T1000 (cell line): ENCODE measurements at places on chromosomes 2 and 18.

- no peak for DNase-seq
Measured at GRCh38 chr2:31131871-31132270, 6.4 kb downstream of the GALNT14 start.

DNA sequence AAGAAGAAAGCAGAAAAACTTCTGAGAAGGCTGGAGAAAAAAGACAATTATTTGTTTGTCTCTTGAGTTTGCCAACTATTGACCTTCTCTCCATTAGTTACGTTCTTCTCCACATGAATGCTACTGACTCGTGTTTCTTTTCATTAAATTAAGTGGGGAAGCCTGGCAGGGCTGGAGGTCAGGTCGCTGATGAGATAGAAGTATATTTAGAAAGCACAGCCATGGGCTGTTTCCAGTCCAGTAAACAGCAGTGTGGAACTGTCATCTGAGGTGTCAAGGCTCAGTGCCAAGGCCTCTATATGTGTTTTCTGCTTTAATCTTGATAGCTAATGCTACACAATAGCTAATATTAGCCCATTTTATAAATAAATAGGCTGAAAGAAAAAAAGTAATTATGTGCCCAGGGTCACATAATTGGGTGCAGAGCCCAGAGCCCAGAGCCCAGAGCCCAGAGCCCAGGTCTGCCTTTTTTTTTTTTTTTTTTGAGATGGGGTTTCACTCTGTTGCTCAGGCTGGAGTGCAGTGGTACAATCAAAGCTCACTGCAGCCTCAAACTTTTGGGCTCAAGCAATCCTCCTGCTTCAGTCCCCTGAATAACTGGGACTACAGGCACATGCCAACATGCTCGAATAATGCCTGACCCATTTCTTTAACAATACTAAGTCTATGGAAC, 6.3 kb downstream of the MSGN1 start:
- DNase-seq: no peak

GRCh38 chr2:172806493-172806892, 70.8 kb downstream of the RAPGEF4 start:
- no peak for DNase-seq

DNA sequence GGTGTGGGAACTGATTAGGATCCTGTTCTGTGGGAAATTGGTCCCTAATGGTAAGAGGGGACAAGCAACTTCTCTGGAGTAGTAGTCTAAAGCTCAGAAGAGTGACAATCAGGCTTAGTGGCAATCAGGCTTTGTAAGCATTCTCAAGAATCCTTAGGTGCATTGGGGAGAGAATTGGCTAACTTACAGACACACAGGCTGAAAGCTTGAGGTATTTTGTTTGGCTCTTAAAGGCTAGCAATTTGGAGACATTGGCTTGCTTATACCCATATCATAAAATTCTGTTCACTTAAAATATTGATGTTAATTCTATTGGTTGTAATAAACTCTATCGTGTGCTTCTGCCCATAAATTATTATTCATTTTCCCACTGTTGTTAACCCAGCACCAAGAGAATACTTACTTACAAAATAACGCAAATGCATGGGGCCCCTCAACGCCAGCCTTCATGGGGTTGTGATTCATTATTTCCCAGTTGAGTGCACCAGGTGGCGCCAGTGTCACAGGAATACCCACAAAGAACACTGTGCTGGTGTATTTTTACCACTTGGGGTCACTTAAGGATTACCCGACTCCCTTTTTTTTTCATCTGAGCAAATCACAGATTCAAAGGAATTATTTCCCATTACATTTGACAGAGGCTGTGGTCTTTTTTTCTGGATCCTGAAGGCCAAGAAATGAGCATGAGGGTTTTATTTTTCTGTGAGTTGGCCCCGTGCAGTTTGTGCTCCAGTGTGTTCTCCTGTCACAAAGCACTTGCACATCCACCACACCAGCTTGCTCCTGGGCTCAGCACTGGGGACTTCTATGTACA, 45.5 kb downstream of the DDX1 start:
- DNase-seq: no peak

DNA sequence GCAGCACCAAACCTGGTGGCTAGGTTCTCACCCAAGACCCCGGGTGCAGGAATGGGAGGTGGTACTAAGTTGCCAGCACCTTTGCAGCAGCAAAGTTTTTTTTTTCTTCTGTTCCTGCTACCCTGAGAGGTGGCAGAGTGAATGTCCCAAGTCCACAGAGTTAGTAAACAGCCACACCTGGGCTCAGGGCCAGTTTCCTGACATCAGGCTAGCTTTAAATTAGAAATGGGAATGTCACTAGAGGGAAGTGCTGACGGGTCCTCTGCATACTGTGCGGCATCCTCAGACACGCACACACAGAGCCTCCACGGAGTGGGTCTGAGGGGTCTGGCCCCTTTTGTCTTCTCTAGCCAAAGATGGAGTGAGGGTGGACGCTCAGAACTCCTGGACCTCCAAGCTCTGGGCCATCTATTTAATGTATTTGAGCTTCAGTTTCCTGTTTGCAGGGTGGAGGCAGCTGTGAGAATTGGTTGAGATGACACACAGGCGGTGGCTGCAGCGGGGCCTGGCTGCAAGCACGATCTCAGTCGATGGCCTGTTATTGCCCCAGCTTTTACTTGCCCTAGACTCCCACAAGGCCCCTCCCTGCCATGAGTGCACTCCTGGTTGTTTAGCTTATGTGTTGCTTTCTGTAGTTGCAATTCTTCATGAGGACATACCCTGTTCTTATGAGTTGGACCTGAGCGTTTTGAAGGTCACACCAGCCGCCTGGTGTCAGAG, 751.4 kb upstream of the HS6ST1 start:
- no peak for DNase-seq

DNA sequence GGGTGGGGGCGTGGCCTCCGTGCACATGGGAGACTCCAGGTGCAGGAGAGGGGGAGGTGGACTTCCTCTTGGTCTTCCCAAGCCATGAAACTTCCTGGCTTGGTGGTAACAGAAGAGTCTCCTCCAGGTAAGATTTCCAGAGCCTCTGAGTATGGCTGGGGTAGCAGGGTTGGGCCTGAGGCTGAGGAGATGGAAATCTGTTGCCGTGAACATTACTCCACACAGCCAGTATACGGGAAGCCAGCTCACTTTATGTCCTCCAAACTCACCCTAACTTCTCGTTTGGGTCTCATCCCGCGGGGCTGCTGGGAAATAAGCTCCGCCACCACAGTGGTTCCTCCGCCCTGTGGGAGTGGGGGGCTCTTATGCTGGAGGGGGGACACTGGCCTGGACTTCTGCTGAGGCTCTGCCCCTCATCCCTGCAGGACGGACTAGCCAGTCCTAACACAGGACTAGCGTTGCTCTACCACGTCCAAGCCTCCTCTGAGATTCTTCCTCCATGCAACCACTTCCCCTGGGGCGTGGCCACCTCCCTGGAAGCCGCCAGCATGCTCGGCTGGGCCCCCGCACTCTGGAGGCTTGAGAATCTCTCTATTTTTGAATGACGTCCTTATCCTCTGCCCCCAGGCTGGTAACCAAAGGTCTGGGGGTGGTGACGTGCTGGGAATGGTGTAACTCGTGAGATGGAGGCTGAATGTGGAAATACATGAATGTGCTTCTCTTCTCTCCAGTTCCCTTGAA, 777 bp upstream of the RAB17 start:
- DNase-seq: no peak

DNA sequence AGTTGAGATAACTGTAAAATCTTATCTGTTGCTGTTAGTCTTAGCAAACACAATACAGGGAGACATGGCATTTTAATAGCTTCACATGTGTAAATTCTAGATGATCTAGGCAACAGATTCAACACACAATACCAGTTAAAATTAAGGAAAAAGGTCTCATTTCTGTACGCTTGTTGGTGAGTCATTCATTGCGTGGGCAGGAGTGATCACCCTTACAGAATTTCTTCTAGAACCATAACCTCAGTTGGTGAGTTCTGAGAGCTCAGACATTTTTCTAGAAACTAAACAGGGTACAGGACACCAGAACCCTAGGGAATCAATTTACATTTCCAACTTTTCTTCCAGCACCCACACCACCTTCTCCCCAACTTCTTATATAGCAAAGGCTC, 81.9 kb downstream of the SLC8A1 start:
- no peak for DNase-seq

GRCh38 chr2:28678175-28678855, 73.3 kb upstream of the PPP1CB start:
- no peak for DNase-seq

- DNase-seq: no peak
Measured at GRCh38 chr2:168006498-168006897, 240.9 kb downstream of the STK39 start.

- DNase-seq: no peak
Measured at GRCh38 chr2:165471349-165471950, 2.0 kb downstream of the CSRNP3 start.

DNA sequence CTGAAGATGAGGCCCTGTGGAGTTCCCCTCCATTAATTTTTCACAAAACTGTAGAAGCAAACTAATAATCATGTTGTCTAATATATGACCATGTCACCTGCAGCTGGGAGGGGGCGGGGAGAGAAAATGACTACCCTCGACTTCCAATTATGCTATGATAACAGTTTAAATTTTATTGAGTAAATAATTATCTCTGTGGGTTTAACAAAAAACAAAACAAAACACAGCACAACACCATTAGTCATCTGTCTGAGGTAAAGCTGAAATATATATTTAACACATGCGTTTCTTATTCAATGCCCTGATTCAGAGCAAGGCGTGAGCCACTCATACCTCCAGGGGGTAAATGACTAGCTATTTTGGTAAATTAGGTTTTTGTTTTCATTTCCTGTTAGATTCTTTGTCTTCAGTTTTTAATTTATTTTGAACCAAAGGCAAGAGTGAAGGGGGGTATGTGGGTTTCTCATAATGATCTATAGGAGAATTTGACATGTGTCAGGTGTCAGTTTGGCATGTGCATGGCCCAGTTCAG, 77.4 kb upstream of the ZCCHC2 start:
- no peak for DNase-seq

DNA sequence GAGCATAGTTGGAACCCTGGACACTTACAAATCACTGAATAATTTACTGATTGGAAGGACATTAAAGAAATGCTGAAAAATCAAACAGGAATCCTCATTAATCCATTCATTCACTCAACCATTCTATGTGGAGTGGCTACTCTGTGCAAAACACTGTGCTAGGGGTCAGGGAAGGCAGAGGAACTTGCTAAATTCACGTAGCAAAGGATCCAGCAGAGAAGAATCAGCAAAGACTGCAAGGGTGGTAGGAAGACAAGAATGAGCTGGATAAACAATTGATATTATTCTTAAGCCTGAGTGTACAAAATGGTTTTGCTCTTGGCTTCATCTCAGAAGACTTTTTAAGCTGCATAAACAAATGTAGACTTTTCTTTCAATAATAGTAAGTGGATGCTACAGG, 164.3 kb upstream of the CAVIN2 start:
- DNase-seq: no peak

DNA sequence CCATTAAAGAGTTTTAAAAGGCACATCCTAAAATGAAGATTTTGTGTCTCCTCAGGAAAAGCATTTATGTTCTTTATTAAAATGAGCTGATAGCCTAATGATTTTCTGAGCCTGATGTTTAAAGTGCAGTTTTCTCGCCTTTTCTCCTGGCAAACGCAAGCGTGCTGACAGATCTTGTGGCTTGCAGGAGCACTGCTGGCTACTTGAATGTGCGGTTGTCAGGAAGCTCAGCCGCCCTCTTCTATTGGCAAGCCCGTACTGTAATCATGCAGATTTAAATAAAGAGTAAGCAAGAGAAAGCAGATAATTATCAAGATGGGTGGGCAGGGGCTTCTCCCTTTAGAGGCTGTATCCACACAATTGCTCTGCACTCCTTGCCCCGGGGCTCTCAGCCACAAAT, 139.5 kb upstream of the SPHKAP start:
- no peak for DNase-seq

DNA sequence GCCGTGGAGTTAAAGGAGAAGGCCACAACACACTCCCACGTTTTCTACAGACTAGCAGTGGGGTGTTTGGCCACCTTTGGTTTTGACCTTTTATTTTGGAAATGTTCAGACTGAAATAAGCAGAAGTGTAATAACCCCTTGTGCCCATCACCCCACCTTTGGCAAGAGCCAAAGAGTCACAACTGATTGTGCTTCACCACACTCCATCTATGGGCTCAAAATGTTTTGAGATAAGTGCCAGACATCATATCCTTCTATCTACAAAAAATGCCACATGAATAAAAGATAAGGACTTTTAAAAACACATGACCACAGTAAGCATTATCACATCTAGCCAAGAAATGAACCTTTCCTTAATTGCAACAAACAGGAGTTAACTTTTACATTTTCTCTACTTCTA, 9.9 kb upstream of the GPR35 start:
- no peak for DNase-seq

- DNase-seq: no peak
Measured at GRCh38 chr2:129747500-129748125, 231.9 kb upstream of the RAB6C start.

DNA sequence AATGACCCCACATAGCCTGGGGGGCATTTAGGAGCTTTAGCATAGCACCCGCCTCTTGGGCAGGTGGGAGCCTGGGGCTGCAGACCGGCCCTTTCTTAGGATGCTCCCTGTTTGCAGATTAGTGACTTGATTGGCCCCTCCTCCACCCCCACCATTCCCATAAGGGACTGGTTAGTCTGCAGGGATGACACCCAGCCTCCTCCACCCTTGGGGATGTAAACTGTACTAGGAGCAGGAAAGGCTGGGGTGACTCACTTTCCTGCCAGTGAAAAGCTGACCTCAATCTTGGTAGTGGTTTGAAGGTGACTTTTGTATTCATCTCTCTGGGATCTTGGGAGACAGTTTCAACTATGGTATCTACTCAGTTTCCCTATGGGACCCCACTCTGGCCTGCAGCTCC, 24.2 kb downstream of the CTIF start:
- no peak for DNase-seq

DNA sequence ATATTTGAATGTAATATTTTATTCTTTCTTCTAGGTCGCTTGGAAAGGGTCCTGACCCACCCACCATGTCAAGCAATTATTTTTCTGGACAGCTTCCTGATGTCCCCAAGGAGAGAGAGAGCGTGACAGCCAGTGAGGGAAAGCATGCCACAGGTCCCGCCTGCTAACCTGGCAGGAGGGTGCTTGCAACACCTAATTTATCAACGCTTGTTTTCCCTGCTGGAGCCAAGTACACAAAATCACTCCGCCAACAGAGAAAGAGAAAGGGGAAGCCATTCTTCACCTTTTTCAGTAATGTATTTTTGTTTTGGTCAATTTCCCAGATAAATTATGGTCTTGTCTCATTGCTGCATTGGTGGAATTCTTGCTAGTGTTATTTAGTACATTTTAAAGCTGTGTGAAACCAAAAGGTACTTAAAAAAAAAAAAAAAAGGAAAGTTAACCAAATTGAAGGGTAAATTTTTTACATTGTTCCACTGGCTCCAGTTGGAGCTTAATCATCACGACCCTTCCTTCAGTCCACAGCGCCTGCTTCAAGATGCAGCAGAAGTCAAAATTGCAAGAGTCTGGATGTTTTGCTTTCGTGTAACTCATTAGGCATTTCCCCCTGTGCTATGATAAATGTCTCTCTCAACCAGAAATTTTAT, 88.5 kb upstream of the COPS8 start:
- DNase-seq: no peak

- no peak for DNase-seq
Measured at GRCh38 chr2:111029181-111029927, 91.4 kb upstream of the BCL2L11 start.

GRCh38 chr2:228401065-228401912, 219.8 kb upstream of the SPHKAP start:
- DNase-seq: no peak
